T1000 (cell line): ENCODE measurements at places on chromosomes 11 and 22.

DNA sequence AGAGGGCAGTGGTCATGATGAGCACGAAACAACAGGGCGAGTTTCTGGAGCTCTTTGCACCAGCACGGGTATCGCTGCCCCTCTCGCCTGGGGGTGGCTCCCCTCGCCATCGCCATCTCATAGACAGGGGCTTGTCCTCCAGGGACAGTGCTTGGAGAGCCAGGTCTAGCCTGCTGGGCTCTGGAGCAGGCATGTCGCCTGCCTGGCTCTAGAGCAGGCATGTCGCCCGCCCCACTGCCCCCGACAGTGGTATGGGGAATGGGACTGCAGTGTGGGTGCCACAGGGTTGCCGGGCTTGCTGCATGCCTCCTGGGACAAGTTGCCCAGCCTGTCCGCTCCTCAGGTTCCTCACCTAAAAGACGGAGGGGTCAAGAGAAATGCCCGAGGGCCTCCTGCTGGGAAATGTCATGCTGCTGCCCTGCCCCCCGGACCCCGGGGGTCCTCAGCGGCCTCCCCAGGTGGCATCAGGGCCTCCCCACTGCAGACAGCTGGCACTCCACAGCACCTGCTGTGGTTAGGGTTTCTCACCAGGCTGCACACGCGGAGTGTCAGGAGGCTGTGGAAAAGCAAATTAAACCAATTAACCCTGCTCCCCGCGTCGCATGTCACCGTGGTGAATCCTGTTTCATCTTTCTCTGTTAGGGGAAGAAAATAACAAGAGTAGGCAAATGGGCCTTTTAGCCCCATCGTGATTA, 403.0 kb downstream of the TBC1D22A start:
- DNase-seq = no peak

DNA sequence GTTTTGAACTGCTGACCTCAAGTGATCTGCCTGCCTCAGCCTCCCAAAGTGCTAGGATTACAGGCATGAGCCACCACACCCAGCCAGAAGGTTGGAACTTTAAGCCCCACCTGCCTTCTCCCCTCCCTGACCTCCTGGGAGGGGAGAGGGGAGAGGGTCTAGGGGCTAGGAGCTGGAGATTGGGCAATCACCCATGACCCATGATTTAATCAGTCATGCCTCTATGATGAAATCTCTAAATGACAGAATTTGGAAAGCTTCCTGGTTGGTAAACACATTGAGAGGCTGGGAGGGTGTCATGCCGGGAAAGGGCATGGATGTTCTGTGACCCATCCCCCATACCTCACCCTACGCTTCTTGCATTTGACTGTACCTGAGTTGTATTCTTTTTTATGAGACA, 17.1 kb upstream of the TFIP11 start:
- no peak for DNase-seq

DNA sequence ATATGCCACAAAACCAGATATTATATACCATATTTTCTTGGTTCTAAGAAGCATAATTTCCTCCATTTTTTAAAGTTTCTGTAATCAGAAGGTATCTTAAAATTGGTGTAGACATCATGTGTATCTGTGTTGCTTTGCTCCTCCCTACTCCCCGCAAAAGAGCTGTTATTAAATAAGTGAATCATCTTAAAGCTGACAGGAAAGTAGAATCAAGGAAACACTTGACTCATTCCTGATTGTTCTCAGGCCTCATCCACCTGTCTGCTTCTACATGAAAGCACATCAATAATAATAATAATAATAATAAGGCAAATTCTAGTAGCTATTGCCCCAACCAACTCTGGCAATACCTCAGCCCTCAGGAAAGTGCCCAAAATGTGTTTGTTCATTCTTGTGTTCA, 26.2 kb upstream of the GUCY1A2 start:
- no peak for DNase-seq

GRCh38 chr11:28673691-28674432, 565.7 kb downstream of the METTL15 start:
- DNase-seq = no peak

DNA sequence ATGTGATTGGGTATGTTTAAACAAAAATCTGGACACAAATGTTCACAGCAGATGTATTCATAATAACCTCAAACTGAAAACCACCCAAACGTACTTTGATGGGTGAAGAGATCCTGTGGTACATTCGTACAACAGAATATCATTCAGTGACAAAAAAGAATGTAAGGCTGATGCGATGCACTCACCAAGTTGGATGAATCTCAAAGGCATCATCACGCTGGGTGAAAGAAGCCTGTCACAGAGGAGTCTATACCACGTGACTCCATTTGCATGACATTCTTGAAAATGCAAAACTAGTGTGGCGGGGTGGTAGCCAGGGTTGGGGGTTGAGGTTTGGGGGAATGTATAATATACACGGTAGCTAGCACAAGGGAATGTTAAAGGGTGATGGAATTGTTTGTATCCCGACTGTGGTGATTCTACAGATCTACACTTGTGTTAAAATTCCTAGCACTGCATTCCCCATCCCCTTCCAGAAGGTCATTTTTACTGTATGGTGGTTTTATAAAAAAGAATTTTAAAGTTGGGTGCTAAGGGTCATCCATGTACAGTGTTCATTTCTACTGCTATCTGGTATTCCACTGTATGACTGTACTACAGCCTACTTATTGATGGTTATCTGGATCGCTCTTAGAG, 35.0 kb upstream of the SLC25A1 start:
- DNase-seq = no peak

DNA sequence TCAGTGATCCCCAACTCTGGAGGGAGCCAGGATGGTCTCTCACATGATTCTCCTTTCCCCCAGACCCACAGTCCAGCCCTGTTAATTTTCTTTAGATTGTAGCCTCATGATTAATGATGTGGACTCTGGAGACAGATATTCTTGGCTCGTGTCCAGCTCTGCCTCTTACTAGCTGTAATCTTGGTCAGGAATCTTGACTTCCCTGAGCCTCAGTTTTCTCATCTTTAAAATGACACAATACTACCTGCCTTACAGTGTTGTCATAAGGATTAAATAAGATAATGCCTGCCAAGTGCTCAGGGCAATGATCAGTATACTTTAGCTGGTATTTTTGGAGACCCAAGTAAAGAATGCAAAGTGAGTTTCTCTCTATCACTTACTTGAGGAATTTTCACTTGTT, 60.0 kb downstream of the SPECC1L start:
- DNase-seq = no peak

DNA sequence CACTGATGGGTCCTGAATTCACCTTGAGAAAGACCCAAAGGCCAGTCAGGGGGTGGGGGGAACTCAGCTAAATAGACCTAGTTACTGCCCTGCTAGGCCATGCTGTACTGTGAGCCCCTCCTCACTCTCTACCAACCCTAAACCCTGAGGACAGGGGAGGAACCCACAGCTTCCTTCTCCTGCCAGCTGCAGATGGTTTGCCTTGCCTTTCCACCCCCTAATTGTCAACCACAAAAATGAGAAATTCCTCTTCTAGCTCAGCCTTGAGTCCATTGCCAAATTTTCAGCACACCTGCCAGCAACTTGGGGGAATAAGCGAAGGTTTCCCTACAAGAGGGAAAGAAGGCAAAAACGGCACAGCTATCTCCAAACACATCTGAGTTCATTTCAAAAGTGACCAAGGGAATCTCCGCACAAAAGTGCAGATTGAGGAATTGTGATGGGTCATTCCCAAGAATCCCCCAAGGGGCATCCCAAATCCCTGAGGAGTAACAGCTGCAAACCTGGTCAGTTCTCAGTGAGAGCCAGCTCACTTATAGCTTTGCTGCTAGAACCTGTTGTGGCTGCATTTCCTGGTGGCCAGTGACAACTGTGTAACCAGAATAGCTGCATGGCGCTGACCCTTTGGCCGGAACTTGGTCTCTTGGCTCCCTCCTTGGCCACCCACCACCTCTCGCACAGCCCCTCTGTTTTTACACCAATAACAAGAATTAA, 2.4 kb upstream of the TTC36 start:
- DNase-seq = no peak

- DNase-seq = no peak
Measured at GRCh38 chr11:33540946-33541915, 159.4 kb downstream of the C11orf91 start.

GRCh38 chr22:36853407-36854099, 7.3 kb upstream of the NCF4 start:
- DNase-seq = no peak

DNA sequence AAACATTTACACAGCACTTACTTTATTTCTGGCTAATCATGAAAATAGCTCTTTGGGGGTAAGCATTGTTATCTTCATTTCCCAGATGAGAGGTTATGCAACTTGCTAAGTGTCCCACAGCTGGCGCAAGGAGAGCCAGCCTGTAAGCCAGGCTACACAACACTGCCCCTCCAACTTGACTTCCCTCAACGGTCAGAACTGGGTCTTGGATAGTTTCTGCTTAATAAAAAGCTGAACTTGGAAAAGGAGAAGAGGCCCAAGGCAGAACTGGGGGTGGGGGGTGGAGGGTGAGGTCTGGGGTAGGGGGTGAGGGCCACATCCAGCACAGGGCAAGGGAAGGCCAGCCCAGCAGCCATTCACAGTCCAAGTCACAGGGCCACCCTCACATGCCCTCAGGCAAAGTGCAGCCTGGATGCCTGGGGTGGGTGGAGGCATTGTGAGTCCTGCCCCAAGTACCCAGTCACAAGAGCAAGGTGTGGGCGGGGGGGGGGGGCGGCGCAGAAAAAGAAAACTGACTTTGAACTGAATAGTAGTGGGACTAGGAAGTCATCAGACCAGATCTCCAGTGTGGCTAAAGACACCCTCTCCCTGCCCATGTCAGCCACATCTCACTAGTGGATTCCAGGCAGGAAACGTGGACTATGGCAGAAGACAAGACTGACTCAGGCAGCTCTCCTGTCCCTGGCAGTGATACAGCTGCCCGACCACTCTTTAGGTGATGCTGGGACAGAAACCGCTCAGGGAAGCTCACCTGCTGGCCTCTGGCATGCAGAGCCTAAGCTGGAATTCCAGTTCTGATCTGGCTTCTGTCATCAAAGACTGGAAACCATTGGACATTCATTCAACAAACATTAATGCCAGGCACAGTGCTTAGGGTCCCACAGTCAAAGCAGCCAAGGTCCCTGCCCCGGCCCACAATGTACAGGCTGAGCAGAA, 52.4 kb downstream of the PACSIN2 start:
- no peak for DNase-seq

DNA sequence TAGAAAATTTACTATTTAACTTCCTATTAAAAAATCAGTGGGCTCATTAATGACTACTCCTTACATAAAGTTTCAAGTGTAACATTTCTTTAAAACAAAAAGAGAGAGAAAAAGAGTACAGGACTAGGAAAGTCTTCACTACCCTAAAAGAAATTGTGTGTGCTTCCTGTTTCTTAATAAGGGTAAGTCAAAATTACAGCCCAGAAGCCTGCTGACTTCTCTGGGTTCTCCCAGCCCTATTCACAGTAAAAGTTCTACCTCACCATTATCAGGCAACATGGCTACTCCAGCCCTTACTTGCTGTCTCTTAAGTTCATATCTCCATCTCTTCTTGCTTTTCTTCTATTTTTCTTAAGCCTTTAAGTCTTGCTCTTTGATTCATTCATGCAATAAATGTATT, 20.3 kb upstream of the ZC3H12C start:
- no peak for DNase-seq
